Kidney glomerular epithelial cell (primary cell): ENCODE measurements at places on chromosomes 2 and 18.

DNA sequence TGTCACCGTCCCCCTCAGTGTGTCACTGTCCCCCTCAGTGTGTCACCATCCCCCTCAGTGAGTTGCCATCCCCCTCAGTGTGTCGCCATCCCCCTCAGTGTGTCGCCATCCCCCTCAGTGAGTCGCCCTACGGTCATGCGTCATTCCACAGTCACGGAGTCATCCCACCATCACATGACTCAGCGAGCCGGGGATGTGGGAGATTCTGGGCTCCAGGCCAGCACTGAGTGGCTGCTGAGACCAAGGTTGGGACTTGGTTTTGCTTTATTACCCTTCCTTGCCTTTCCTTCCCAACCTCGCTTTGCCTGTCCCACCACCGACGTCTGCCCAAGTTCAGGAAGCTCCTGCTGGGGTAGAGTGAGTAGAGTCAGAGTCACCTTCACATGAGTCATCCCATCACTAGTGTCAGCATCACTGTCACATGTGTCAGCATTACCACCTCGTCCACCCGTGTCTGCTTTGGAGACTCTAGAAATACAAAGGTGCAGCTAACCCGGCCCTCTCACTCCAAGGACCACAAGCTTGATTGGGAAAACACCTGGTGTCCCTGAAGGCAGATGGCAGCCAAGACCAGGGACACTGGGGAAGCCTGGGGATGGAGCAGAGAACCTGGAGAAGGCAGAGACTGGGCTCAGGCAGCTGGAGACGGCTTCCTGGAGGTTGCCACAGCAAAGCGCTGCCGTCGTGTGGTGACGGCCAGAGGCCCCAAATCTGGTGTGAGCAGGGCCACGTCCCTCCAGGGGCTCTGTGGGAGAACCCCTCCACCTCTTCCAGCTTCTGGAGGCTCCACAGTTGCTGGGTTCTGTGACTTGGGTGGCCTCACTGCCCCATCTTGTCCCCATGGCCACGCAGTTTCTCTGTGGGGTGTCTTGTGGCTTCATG is 485.2 kb upstream of the SALL3 start:
- no peak for DNase-seq

GRCh38 chr2:105294046-105294445 is 35.5 kb downstream of the TGFBRAP1 start:
- peak; percentile 39 for DNase-seq

- DNase-seq, result no peak
These were observed 15.9 kb downstream of the VWA3B start for GRCh38 chr2:98102878-98103277.

DNA sequence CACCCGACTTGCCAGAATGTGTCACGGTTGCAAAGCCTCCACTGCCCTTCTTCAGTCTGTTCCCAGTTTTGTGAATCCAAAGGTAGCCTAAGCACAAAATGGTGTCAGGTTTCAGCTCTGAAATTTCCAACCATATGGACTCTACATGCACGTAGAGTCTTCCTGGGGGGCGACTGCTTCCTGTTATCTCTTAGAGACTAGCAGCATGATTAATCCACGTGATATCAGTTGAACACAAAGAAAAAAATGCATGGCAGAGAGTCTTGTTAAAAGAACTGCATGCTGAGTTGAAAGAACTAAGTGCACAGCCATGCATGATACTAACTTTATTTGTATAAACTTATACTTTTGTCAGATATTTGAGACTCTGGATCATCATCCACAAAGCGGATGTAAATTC is 404.4 kb downstream of the SOCS6 start:
- DNase-seq, result no peak

DNA sequence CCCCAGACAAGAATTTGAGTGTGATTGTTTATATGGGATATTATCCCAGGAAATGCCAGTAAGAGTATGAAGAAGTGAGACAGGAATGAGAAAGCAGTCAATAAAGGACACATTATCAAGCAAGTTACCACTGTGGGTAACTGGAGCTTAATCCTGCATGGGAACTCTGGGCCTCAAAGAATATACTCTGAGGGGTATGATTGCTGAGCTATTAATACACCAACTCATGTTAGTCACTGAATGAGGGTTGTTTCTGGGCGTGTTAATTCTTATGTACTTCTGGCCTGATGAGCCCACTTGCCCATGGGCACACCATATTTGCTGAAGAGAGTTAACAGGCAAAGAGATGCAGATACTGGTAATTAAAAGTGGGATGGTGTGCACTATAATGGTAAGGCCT is 26.6 kb upstream of the PAIP2B start:
- no peak for DNase-seq

DNA sequence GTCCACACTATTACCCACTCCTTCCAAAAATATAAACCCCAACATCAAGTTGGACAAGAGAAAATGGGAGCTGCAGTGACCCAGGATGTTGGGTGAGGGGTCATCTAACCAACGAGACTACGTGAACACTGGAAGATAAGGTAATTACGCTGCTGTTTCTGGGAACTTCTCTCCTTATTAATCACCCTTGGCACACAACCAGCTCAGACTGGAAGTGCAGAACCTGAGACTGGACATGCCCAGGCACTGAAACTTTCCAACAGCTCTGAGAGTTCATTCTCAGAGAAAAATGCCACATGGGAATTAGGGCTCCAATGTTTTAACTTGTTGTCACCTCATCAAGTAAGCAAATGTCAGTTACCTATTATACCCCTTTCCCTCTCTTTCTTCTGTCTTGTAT is 135.3 kb downstream of the CCDC148 start:
- DNase-seq, result peak; percentile 63

DNA sequence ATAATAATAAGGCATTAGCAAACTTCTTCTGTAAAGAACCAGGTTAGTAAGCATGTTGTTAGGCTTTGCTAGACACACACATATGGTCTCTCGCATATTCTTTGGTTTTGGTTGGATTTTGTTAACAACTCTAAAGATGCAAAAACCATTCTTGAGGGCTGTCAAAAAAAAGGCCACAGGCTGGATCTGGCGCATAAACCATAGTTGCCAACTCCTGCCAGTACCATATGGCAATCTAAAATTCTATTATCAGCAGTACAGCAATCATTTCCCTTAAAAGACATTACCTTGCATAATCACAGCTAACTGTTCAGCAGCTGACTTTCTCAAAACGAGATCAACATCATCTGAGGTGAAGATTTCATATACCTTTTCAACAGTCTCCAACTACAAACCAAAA is 63.5 kb downstream of the RTTN start:
- DNase-seq, result no peak

DNA sequence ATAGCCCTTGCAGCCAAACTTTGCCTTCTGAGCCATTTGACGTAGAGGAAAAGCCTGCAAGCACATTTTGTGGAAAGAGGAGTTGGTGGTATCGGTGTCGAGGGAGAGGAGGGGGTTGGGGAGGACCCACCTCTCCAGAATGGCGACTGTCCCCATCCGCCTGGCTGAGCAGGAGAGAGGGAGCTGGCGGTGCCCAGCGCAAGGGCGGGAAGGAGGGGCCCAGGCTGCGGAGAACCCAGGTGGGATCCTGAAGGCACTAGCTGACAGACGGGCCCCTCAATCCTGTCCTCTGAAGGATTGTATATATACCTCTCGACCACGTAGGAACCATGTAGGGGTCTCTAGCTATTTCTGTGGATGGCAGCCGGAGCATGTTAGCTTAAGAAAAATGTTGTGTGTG is 200.3 kb downstream of the LOXHD1 start:
- DNase-seq, result no peak

GRCh38 chr2:95052307-95052706 is 26.8 kb downstream of the MAL start:
- peak; percentile 40 for DNase-seq

GRCh38 chr18:12638644-12639124 is 19.2 kb downstream of the SPIRE1 start:
- DNase-seq, result no peak

GRCh38 chr2:138237667-138238384 is 263.7 kb upstream of the SPOPL start:
- no peak for DNase-seq

DNA sequence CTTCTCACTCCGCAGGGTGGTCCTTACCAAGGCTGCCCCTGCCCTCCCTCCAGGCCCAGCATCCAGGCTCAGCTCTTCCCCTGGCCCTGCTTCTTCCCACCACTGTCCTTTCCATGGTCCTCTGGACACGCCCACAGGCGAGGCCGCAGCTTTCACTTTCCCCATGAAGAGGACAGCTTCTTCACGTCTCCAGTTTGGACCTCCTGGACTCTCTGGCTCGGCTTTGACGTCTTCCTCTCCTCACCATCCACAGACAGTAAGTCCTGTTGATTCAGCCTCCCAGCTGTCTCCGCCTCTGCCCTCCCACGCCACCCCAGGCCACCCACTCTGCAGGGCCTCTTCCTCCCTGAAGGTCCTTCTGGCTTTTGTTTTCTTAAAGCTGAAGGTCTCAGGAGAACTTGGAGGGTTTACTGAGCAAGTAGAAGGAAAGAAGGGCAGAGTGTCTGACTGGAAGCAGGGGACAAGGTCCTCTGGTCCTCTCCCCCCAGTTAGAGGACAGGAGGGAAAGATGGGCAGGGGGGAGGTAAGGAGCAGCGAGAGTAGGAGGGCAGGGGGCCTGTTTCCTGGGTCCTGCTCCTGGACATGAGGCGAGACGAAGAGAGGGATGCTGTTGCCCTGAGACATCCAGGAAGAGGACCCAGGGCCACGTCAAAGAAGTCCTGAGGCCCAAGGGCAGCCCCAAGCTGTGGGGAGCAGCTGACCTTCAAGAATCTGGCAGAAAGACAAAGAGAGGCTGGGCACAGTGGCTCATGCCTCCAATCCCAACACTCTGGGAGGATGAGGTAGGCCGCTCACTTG is 24.7 kb upstream of the NMUR1 start:
- no peak for DNase-seq

DNA sequence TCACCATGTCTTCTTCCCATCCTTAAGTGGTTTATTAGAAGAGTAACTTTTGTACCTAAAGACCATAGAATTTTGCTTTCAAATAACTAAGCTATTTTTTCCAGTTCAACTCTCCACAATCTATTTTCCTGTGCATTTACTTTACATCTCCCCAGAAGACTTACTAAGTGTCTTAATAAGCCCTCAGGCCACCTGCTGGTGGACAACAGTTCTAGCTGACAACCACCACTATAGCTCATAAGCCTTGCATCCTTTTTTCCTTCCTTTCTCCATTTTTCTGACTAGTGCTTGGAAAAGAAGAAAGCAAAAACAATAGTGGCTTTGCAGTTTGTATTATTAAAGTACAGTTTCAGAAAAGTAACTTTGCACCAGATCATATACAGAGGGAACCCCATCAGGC is 149.5 kb upstream of the TMEM200C start:
- no peak for DNase-seq

GRCh38 chr18:6039055-6039454 is 143.7 kb upstream of the TMEM200C start:
- DNase-seq, result no peak

DNA sequence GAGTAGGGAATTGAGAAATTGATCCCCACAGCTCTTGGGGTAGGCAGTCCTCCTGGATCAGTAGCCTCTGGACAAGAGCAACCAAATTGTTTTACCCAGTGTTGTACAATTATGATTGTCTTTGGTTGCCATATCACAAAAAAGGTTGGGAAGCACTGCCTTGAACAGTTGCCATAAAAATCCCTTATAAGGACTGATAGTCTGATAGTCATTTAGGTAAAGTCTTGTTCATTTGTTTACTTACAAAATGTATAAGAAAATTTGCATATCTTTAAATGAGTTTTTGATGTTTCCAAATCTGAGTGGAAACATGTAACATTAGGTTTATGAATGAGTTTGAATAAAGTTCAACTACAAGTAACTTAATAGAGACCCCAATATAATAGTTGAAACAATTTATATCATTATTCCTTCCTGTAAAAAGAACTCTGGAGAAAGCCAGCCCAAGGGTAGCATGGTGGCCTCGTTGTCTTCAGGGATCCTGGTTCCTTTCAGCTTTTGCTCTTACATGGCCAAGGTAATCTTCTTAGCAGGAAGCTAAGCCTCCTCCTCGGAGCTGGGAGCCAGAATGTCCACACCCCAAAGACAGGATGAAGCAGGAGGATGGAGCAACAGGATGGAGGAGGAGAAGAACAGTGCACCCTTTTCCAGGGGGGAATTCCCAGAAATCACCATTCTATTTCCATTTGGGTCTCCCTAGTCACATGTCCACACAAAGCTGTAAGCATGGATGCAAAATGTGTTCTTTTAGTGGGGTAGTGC is 35.7 kb upstream of the NEMP2 start:
- DNase-seq, result no peak

- no peak for DNase-seq
These were observed 33.7 kb downstream of the SPAG16 start for GRCh38 chr2:213317929-213318328.

- DNase-seq, result no peak
These were observed 4.5 kb upstream of the COL3A1 start for GRCh38 chr2:188969651-188970050.

DNA sequence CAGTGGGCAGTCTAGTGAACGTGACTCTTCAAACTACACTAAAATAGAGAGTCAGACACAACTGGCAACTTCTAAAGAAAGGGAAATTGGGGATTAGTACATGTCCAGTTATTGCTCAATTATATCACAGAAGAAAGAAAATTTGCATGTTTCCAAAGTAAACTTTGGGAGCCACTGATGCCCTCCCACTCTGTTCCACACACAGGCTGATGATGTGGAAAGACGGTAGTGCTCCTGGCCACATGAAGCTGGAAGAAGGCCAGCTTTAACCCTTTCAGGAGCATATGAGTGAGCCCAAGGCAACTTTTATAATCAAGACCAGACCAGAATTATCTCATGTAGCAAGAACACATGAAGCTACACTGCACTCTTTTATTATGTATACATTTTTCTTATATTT is 141.0 kb downstream of the NR4A2 start:
- no peak for DNase-seq

DNA sequence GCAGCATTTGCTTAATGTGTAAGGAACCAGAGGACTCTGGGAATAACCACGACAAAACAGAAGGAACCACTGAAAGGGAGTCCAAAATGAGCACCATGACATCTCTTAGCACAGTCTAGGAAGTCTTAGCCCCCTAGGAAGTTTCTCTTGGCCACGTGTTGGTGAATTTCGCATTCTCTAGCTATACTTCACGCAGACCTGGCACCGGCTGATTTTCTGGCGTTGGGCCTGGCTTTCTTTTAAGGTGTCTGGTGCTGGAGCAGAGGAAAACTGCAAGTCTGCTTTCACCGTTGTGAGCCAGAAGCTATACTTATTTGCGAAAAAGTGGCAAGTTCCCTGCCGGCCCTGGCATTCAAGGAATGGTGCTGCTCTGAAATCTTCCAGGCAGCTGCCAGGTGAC is 156.9 kb downstream of the COL4A4 start:
- DNase-seq, result no peak

- DNase-seq, result no peak
These were observed 87.3 kb downstream of the ACOXL start for GRCh38 chr2:110819711-110820110.

- no peak for DNase-seq
These were observed 132.5 kb downstream of the UBE2E3 start for GRCh38 chr2:181112916-181113315.

- DNase-seq, result no peak
These were observed 708 bp upstream of the RPIA start for GRCh38 chr2:88690591-88691338.
